ACHN (cell line): ENCODE measurements at places on chromosomes 3 and 15.

GRCh38 chr3:988785-989184 is 104.0 kb upstream of the CNTN6 start:
- DNase-seq: no peak

- no peak for DNase-seq
Observed at GRCh38 chr3:37071921-37072320, 78.6 kb downstream of the MLH1 start.

DNA sequence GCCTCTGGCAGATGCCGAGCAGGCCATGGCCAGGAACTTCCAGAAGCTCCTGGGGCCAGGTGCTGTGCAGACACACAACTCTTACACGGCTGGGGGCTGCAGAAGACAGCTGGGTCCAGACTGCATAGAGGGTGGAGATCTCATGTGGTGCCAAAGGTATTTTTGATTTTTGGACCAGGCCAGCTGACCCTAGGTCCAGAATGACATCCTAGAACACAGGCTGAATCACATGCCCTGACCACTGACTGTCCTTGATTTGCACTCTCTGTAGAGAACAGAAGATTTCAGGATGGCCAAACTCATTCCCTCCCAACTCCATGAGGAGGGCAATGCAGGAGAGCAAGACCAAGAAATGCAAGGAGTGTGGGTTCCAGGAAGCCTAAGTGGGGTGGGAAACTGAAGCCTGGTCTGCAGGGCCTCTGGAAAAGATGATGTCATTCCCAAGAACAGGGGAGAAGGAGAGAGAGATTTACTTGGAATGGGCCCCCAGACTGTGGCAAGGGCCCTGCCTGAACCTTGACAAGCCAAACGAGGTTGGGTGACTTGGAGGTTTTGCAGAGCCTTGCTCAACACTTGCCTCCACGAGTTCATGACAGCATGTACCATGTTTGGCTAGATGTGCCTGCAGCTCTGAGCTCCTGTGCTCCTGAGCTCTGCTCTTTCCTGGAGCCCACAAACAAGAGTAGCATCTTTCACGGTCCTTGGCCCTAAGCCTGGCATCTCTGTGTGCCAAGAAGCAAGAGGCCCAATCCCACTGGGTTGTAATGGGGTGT is 38.5 kb upstream of the CTSH start:
- DNase-seq: no peak

- DNase-seq: no peak
Observed at GRCh38 chr3:141804447-141804777, 41.2 kb downstream of the GRK7 start.

DNA sequence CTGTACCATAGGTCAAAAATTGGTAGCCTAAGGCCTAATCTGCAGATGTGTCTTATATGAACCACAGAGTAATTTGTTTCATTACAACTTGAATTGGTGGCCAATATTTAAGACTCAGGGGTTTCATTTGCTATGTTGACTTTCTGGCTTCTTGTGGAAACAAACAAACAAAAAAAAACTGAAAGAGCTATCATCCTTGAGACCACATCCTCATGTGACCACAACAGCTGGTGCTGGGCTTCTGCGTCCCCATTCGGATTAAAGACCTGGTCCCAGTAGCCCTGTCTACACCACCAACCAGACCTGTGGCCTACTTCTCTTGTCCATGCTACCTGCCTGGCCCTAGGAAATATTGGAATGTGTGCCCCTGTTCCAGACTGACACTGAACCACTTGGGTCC is 61.7 kb downstream of the STRIT1 start:
- DNase-seq: no peak

GRCh38 chr3:117836296-117836695 is 1126.7 kb downstream of the TUSC7 start:
- no peak for DNase-seq

DNA sequence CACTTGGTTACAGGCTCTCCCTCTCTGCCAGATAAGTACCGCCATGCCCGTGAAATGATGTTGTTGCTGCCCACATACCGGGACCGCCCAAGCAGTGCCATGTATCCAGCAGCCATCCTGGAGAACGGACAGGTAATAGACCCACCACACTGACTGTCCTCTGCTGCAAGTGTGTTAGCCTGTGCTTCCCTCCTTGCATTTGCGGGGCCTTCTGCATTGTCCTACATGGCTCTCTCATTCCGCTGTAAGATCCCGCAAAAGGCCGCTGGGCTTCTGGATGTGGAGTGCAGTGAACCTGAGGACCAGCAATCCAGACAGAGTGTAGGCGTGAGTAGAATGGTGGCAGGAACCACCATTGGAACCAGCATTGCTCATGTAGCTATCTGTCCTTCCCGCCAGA is 10.6 kb upstream of the MANF start:
- DNase-seq: no peak

DNA sequence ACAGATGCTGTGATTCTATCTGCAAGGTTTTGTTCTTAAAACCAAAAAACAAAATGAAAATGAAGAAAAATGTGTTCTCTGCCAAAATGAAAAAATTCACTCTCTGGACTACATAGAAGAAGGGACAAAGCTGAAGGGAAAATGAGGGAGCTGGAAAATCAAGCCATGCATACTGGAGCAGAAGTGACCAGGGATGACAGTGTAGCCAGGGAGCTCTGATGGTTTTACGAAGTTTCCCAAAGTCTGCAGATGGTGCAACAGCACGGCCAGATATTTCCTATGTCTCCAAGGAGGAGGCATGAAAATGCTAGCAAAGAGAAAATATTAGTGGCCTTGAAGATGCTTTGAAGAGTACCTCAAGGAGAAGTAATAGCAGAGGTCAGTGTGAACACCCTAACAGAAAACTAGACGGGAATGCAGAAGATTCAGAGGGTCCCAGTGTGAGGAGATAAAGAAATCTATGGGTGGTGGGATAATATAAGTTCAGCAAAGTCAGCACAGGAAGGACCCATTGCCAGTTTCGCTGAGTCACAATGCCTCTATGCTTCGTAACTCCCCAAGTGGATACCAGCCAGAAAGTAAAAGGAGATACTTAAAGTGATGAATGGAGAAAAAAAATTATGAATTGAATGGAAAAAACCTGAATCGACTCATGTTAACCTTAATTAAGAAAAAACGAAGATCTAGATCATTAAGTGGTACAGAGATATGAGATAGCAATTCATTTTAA is 39.0 kb upstream of the POMGNT2 start:
- DNase-seq: no peak

- DNase-seq: no peak
Observed at GRCh38 chr3:171813897-171814460, 3.7 kb upstream of the PLD1 start.
